Esophagus muscularis mucosa (tissue), 4 donors: ENCODE measurements at places on chromosomes 16 and 17. TPM values are rescaled to one million over a fixed set of nuclear protein-coding genes. Genes with fewer than 3 reads are reported as not detected.

- DNase-seq = no peak
Observed at GRCh38 chr16:17532338-17532995, 61.7 kb upstream of the XYLT1 start.

DNA sequence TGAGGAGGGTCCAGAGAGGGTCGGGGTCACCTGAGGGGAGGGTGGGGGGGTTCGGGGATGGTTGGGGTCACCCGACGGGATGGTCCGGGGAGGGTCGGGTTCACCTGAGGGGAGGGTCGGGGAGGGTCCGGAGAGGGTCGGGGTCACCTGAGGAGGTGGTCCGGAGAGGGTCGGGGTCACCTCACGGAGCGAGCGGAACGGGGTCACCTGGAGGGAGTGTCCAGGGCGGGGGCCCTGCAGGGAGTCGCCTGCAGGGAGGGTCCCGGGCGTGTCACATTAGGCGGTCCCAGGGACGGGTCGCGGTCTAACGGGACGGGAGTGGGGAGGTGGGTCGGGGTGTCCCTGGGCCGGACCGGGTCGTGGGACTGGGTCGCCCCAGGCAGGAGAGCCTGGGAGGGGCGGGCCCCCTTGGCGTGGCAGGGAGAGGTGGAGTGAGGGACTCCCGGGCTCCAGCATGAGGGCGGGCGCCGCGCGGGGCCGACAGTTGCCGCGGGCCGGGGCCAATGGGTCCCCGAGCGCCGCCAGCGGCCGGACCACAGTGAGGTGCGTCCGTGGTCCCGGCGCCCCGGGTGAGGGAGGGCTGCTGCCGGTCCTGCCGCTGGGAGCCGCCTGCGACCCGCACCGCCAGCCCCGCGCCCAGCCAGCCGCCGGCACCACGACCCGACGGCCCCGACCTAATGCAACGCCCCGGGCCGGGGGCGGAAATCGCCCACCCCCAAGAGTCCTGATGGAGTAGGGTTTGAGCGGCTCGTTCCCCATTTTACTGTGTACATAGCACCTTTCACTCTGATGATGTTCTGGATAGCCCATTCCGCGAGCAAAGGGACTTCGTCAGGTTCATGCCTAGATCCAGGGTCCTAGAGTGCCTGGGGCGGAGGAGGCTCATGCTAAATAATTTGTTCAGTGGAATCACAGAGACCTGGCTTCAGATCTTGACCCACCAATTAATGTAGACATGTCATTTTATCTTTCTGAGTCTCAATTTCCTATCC, 1.2 kb upstream of the ABCA3 start:
- no peak for DNase-seq

- DNase-seq = no peak
Observed at GRCh38 chr17:19718613-19719354, 2.4 kb upstream of the SLC47A2 start.

GRCh38 chr16:62639890-62640289, 603.7 kb upstream of the CDH8 start:
- no peak for DNase-seq

GRCh38 chr17:8828517-8828875, 29.3 kb upstream of the MFSD6L start:
- peak; percentile 70 for DNase-seq

GRCh38 chr17:20172376-20172775, 163.2 kb downstream of the SPECC1 start:
- no peak for DNase-seq

DNA sequence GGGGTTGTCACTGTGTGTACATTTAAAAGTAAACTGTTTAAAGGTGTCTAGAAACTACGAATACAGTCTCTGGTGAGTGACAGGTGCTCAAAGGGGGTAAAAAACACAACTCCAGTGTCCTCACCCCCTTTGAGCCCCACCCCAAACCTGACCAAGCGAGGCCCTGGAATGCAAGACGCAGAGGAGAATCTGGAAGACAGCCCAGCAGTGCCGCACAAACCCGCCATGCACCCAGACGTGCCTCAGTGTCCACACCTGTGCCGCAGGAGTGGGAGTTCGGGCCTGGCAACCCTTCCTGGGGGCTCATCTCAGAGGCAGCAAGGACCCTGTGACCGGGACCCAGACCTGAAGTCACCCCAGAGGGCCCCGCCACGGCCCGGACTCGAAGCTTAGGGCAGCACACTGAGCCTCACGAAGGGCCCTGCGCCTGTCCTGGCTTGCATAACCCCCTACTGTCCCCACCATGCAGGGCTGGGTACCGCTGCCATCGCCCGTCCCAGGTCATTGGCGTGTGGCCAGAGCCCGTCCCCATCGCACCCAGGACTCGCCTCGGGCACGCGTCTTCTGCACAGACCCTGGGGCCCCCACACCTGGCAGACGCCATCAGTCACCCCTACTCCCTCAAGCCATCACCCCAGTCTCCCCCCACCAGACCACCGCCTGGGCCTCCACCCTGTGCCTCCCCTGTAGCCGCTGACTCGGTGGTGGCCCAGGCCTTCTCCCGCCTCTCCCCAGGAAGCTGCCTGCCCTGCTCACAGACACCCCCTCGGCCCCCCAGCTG, 33.0 kb upstream of the ZC3H18 start:
- no peak for DNase-seq

GRCh38 chr16:73066927-73067670, 19.2 kb upstream of the ZFHX3 start:
- no peak for DNase-seq

DNA sequence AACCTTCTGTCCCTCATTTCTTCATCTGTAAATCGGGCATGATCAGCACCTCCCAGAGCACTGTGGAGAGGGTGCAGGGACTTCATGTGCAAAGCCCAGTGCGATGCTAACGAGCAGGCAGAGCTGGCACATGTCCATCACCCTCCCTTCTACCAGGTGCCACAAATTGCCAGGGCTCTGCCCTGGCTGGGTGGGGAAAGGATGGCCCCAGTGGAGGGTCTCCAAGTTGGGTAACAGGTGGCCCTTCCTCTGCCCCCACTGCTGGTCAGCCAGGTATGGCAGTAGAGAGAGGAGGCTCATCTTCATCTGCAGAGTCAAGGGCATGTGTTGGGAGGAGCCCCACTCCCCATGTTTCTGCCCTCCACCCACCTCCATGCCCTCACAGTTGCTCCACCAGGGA, 61.5 kb upstream of the CDH5 start:
- DNase-seq = no peak

DNA sequence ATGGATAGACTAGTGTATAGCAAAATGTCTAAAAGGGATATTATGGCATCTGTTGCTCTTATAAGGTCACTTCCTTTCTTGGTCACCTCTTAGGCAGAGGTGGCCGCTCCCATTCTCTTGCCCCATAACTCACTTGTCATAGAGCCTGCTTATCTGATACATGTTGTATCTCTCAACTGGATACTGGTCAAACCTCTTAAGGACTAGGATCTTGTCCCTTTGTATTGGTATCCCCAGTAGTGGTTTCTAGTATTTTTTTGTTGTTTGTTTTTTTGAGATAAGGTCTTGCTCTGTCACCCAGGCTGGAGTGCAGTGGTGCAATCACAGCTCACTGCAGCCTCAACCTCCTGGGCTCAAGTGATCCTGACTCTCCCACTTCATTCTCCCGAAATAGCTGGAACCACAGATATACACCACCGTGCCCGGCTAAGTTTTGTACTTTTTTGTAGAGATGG, 27.0 kb downstream of the ZSWIM7 start:
- no peak for DNase-seq

- no peak for DNase-seq
Observed at GRCh38 chr17:48625495-48626244, 488 bp downstream of the HOXB9 start.

DNA sequence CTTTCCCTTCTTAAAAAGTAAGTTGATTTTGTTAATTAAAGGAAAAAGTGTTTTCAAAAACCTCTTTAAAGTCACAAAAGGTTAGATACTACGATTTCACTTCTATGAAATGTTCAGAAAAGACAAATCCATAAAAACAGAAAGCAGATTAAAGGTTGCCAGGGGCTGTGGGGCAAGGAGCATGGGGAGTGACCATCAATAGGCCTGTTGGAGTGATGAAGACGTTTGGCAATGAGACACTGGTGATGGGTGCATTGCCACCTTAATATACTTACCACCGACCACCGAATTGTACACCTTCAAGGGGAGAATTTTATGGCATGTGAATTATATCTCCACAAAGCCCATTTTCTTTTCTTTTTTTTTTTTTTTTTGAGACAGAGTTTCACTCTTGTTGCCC, 19.2 kb downstream of the KIFC3 start:
- DNase-seq = no peak

- no peak for DNase-seq
Observed at GRCh38 chr16:3389663-3390338, 11.0 kb downstream of the ZSCAN32 start.

GRCh38 chr17:79926605-79927135, 87.4 kb upstream of the CBX4 start:
- no peak for DNase-seq

DNA sequence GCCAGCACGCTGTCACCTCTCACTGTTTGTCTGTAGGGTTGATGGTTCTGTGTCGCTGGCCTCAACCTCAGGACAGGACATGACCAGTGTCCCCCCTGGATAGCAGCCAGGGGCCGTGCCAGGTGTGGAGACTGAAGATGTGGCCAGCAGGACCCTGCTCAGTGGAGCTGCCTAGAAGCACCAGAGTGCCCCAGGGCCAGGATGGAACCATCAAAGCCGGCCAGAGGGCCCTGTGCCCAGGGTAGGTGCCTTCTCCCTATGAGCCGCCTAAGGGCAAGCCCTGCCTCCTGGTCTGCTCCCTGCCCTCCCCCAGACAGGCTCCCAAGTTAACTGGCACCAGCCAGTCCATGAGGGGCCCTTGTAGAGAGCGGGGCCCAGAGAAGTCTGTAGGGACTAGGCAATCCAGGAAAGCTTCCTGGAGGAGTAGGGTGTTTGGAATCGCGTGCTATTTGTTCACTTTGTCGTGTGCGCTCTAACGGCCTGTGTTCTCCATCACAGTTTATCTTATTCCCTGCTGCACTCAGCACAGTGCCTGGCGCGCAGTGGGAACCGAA, 546 bp upstream of the NDUFB10 start:
- DNase-seq = no peak

DNA sequence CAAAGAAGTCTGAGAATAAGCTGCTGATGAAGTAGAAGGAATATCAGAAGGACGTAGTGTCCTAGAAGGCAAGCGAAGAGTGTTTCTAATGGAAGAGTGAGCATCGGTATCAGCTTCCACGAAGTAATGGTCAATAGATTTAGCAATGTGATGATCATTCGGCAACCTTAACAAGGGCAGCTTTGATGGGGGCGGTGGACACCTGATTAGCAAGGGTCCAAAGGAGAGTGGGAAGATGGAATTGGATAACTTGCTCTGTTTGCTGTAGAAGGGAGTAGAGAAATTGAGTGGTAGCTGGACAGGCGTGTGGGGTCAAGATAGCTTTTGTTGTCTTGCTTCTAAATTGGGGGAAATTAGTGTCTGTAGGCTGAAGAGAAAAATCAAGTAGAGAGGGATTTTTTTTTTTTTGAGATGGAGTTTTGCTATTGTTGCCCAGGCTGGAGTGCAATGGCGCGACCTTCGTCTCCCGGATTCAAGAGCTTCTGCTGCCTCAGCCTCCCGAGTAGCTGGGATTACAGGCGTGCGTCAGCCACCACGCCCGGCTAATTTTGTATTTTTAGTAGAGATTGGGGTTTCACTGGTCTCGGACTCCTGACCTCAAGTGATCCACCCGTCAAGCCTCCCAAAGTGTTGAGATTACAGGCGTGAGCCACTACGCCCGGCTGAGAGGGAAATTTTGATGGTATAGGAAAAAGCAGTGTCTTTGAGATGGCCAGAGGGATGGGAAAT, 13.9 kb upstream of the HES7 start:
- no peak for DNase-seq

SCN4A gene
- under 0.01 TPM for total RNA-seq

SBK1 gene
- under 0.01 TPM for total RNA-seq

FOXC2 gene
- 1.7 TPM for total RNA-seq

FOXJ1 gene
- 0.32 TPM for total RNA-seq

TPSB2 gene
- 97.3 TPM for total RNA-seq

TMEM132E gene
- total RNA-seq = not detected

CTRB1 gene
- total RNA-seq = not detected
